ENCODE measurements at places on chromosomes 2 and 18.

DNA sequence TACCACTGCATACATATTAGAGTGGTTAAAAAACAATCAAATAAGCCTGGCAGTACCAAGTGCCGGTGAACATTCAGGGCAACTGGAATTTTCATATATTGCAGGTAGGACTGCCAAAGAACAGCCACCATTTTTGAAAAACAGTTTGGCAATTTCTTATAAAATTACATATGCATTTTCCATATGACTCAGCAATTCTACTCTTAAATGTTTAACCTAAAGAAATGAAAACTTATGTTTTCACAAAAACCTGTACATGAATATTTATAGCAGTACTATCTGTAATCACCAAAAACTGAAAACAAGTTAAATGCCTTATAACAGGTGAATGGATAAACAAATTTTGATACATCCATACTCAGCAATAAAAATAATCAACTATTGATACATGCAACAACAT, 39.9 kb downstream of the CTAGE1 start:
- DNase-seq, result no peak

GRCh38 chr2:46029332-46029811, 267.8 kb upstream of the EPAS1 start:
- no peak for DNase-seq

DNA sequence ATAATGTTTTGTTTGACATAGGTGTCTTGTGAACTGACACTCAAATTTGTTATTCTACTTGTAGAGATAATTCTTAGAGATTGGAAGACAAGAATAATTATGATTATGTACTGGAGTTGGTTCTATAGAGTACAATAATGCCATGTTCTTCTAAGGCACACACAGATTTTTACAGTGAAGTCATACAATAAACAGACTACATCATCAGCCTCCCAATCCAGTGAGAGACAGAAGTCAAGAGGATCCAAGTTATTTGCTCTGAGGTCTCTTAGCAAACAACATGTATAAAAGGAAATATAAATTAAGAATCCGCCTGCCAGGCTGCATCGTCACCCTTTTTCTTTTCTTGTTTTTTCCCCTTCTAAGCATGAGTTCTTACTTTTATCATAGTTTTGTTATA, 613.5 kb upstream of the SETBP1 start:
- no peak for DNase-seq

- no peak for DNase-seq
These were observed 25.6 kb upstream of the CASP8 start for GRCh38 chr2:201234663-201235135.

DNA sequence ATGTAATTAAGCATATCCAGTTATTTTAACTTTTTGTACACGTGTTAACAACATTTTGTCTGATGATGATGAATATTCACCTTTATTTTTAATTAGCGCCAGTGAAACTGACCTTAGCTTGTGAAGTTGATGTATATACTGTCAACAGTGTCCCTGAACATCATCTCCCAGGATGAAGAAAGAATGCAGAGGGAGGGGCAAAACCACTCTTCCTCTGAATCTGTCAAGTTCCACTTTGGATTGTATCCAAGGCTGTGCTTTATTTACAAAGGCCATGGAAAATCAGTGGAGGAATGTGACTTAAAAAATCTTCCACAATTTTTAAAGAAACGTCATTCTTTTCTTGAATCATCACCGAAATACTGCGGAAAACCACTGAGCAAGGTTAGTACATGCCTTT, 4.5 kb upstream of the RMDN2 start:
- DNase-seq, result no peak

Data from G401 (cell line).